Sigmoid colon (tissue), 7 donors: ENCODE measurements at places on chromosomes 2 and 18. TPM values are rescaled to one million over a fixed set of nuclear protein-coding genes. Genes with fewer than 3 reads are reported as not detected.

DNA sequence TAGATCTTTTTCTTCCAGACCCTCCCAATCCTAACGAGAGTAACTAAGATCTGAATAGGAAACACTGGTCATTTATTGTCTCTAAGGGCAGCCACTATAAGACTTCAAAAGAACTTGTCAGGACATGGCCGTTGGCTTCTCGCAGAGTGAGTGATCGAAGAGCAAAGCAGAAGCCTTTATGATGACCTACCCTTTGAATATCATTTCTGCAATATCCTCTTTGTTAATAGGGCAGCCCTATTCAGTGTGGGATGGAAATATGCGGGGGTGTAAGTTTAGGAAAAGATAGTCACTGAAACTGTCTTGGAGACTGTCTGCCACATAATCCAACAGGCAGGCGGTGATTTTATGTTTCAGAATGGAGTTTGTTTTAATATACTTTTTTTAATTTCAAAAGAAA lies 70.9 kb downstream of the FBXO36 start:
- H3K4me1 ChIP-seq, result no peaks in the 10 kb centered on the region
- H3K27ac ChIP-seq, result no peak overlapping the region
- no peak overlapping the region for H3K4me3 ChIP-seq

- DNase-seq, result no peak
- H3K27ac ChIP-seq, result no peak overlapping the region
- no peak overlapping the region for H3K4me3 ChIP-seq
Observed at GRCh38 chr2:64234785-64235184, 90.6 kb upstream of the PELI1 start.

DNA sequence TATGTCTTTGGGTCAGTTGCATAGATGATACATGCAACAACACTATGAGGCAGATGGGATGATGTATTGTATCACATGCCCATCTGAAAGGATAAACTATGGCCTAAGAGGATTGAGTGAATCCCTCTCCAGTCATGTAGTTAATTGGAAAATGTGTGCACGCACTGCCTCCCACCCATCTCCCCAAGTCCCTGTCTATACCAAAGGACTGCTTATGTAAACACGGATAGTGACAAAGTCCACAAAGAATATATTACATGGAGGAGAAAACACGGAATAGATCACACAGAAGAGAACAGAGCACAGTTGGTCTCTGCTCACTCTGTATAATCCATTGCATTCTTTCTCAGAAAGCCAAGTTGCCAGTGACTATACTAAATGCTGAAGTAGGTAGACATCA lies 82.4 kb downstream of the NCKAP5 start:
- no peak overlapping the region for H3K27ac ChIP-seq
- H3K27me3 ChIP-seq, result no peaks in the 10 kb centered on the region
- no peaks in the 10 kb centered on the region for H3K4me1 ChIP-seq
- H3K4me3 ChIP-seq, result no peak overlapping the region

GRCh38 chr2:239061824-239062570 lies 214.1 kb downstream of the TWIST2 start:
- H3K36me3 ChIP-seq, result peaks cover 24% of the 10 kb centered on the region
- DNase-seq, result no peak
- H3K27ac ChIP-seq, result no peak overlapping the region
- no peaks in the 10 kb centered on the region for H3K27me3 ChIP-seq

DNA sequence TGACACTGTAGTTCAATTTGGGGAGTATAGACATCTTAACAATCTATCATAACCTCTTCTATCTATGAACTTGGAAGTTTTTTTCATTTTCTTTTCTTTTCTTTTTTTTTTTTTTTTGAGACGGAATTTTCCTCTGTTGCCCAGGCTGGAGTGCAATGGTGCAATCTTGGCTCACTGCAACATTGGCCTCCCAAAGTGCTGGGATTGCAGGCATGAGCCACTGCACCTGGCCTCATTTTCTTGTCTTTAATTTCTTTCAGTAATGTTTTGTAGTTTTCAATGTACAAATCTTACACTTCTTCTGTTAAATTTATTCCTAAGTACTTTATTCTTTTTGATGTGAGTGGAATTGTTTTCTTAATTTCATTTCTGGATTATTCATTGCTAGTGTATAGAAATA lies 14.6 kb downstream of the ASAP2 start:
- H3K4me3 ChIP-seq, result no peak overlapping the region
- H3K4me1 ChIP-seq, result peaks cover 45% of the 10 kb centered on the region
- H3K27me3 ChIP-seq, result no peaks in the 10 kb centered on the region
- no peak for DNase-seq
- no peaks in the 10 kb centered on the region for H3K36me3 ChIP-seq

GRCh38 chr2:60426880-60427279 lies 126.6 kb downstream of the BCL11A start:
- no peak for DNase-seq
- no peaks in the 10 kb centered on the region for H3K27me3 ChIP-seq
- no peak overlapping the region for H3K27ac ChIP-seq
- H3K36me3 ChIP-seq, result no peaks in the 10 kb centered on the region
- H3K4me3 ChIP-seq, result no peak overlapping the region

DNA sequence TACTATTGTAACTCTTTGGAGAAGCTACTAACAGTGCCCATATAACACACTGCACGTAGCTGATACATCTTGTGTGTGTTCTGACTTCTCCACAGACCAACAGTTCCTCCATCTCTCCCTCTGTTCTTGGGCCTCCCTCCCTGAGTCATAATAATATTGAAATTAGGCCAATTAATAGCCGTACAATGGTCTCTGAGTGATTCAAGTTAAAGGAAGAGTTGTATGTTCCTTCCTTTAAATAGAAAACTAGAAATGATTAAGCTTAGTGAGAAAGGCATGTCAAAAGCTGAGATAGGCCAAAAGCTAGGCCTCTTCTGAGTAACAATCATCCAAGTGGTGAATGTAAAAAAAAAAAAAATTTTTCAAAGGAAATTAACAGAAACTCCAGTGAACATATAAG lies 828.4 kb upstream of the CHAC2 start:
- no peaks in the 10 kb centered on the region for H3K36me3 ChIP-seq
- no peak overlapping the region for H3K27ac ChIP-seq
- H3K27me3 ChIP-seq, result no peaks in the 10 kb centered on the region
- DNase-seq, result no peak

DNA sequence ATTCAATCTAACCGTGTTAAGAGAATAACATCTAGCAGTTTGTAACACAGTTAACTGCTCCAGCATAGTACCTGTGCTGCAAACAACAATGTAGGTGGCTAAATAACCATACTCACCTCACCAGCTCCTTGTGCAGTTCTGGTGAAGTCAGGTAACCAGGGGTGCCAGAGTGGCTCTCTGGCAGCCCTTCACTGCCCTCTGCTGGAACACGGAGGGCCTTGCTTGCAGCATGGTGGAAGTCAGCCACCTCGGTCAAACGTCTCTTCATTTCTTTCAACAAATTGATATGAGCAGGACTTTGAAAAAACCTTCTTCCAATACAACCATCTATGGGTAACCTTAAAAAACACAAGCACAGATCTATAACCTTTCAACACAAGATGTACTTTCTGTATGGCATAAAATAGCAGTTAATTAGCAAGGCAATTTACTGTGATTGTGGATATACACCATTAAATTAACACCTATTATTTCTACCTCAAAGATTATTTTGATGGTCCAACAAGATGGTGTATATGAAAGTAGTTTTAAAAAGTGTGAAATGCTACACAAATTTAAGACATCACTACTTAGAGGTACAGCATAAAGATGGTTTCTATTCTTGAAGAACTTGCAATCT lies 56.6 kb downstream of the EPG5 start:
- H3K36me3 ChIP-seq, result peaks cover 22% of the 10 kb centered on the region
- H3K4me1 ChIP-seq, result no peaks in the 10 kb centered on the region
- no peak overlapping the region for H3K4me3 ChIP-seq
- H3K27ac ChIP-seq, result no peak overlapping the region
- no peak for DNase-seq
- no peaks in the 10 kb centered on the region for H3K27me3 ChIP-seq

DNA sequence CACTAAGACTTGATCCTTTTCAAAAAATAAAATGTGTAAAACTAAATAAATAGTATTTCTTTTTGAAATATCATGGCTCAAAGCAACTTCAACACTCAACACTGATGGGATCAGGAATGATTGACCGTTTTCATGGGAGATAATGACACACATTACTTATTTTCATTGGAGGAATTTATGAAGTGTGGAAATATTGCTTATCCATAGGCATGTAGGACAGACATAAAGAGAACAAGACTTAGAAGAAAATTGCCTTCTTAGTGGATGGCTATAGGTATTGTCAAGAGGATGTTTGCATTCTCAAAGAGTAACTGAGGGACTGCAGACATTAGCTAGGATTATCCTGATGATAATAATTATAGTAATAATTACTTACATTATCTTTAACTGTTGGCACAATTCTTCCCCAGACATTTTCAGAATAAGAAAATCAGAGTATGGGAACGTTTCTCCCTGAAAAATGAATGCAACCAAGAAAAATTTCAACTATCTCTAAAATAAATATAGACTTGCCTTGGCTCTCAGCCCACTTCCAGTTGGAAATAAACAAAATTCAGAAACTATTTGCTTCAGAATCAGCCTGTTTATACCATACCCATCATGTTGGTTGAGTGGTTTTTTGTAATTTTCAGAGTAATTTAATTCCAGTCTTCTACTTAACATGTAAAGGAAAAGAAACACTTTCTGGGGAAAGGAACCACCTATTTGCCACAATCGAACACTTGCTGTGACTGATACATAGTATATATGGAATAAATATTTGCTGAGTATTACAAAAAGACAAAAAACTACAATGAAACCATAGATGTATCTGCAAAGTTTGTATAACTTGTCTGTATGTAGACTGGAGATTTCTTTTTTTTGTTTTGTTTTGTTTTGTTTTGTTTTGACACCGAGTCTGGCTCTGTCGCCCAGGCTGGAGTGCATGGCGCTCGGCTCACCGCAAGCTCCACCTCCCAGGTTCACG lies 165.7 kb downstream of the TMX3 start:
- no peak for DNase-seq
- no peak overlapping the region for H3K27ac ChIP-seq
- no peak overlapping the region for H3K4me3 ChIP-seq
- H3K4me1 ChIP-seq, result no peaks in the 10 kb centered on the region

- H3K27ac ChIP-seq, result no peak overlapping the region
- DNase-seq, result no peak
- H3K27me3 ChIP-seq, result peaks cover 5% of the 10 kb centered on the region
- peak overlapping the region; percentile 20 for H3K4me3 ChIP-seq
- H3K4me1 ChIP-seq, result peaks cover 9% of the 10 kb centered on the region
Observed at GRCh38 chr2:230824406-230824978, 40.2 kb upstream of the ITM2C start.

- H3K36me3 ChIP-seq, result no peaks in the 10 kb centered on the region
- no peak for DNase-seq
- no peaks in the 10 kb centered on the region for H3K4me1 ChIP-seq
- H3K4me3 ChIP-seq, result no peak overlapping the region
Observed at GRCh38 chr2:74448771-74449170, 6.1 kb upstream of the INO80B start.

DNA sequence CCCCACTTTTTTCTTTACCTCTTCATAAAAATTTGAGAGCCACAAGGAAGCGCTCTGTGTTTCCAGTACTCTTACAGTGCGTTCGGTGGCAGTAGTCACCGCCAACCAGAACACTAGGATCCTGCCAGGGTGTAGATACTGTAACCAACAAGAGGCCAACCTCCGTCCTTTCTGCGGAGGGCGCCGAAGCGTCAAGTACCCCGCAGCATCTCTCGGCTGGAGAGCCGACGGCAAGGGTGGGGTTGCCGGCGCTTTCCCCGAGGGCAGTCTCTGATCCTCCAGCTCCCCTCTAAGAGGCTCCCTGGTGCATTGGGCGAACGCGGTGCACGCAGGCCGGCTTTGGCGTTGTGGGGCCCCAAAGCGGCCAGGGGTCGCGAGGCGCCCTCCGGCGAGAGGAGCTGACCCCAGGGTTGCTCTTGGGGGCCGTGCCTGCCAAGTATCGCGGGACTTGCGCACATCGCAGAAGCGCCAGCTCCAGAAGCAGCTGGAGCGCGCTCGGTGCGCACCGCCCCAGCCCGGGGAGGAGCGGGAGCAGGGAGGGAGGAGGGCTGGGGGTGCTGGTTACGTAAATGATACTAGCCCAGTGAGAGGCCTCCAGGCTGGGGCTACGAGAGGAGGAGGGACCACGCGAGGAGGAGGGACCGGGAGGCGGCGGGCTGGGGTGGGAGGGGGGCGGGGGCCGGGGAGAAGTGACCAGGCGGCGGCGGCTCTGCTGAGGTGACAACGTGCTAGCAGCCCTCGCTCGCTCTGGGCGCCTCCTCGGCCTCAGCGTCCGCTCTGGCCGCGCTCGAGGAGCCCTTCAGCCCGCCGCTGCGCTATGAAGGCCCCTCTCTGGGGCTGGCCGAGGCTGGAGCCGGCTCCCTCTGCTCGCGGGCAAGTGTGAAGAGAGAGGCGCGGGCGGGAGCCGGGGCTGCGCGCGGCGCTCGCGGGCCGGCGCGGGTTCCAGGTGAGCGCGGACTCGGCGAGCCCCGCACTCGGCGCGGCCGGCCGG lies at the start of gene GALNT13:
TSS of gene GALNT13 (plus strand) at position 692 of the 991 bp plus-strand sequence.
- H3K4me1 ChIP-seq, result peaks cover 26% of the 10 kb centered on the region
- peak; percentile 70 for DNase-seq
- H3K4me3 ChIP-seq, result peak within 1 kb of the TSS; percentile 10
- H3K27ac ChIP-seq, result no peak within 1 kb of the TSS
- peaks cover 18% of the 10 kb centered on the region for H3K27me3 ChIP-seq

- no peaks in the 10 kb centered on the region for H3K36me3 ChIP-seq
- no peaks in the 10 kb centered on the region for H3K27me3 ChIP-seq
- peaks cover 9% of the 10 kb centered on the region for H3K4me1 ChIP-seq
- H3K4me3 ChIP-seq, result no peak overlapping the region
- no peak overlapping the region for H3K27ac ChIP-seq
Observed at GRCh38 chr2:65159906-65160305, 30.0 kb upstream of the RAB1A start.

DNA sequence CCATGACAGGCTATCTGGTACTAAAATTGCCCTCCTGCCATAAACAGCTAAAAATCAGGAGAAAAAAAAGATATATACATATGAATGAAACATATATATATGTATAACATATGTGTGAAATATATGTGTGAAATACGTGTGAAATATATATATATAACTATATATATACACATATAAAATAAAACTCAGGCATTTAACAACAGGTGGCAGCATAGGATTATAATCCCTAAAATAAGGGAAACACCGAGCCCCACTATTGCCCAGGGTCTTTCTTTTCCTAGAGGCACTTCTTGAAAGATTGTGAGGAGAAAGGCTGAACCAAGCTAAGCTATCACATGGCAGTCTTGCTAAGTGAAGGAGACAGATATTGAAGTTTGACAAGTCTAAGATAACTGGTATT lies 65.9 kb upstream of the CYTIP start:
- H3K4me1 ChIP-seq, result no peaks in the 10 kb centered on the region
- no peaks in the 10 kb centered on the region for H3K36me3 ChIP-seq
- no peak overlapping the region for H3K27ac ChIP-seq
- H3K27me3 ChIP-seq, result no peaks in the 10 kb centered on the region
- DNase-seq, result no peak

- H3K27ac ChIP-seq, result no peak overlapping the region
- H3K36me3 ChIP-seq, result peaks cover 72% of the 10 kb centered on the region
Observed at GRCh38 chr2:95106081-95106480, 15.5 kb downstream of the MRPS5 start.

Gene PLGLB1
- total RNA-seq, result 9.3 TPM

Gene TTC27
- total RNA-seq, result 14.4 TPM

Gene FARP2
- 27.7 TPM for total RNA-seq
